ENCODE measurements at places on chromosomes 3 and 15. TPM values are rescaled to one million over a fixed set of nuclear protein-coding genes. Genes with fewer than 3 reads are reported as not detected.

DNA sequence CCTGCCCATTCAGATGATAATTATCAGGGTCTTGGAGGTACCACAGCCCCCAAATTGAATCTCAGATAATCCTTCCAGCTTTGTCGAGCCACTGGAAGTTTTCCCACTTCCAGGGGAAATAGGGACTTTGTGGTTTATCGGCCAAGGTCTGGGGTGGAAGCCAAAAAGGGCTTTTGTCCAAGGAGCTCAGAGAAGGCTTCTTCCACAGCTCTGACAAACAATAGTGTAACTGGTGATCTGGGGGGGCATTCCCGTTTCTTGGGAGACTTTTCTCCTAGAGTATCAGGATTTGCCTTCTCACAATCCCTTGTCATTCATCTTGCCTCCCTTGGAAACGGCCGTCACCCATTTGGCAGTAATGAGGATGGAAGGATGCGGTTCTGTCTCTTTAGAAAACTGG, 18.4 kb downstream of the SRGAP3 start:
- no peaks in the 10 kb centered on the region for H3K4me1 ChIP-seq
- H3K36me3 ChIP-seq: no peaks in the 10 kb centered on the region
- H3K27ac ChIP-seq: no peak overlapping the region
- no peak for DNase-seq
- H3K27me3 ChIP-seq: no peaks in the 10 kb centered on the region

DNA sequence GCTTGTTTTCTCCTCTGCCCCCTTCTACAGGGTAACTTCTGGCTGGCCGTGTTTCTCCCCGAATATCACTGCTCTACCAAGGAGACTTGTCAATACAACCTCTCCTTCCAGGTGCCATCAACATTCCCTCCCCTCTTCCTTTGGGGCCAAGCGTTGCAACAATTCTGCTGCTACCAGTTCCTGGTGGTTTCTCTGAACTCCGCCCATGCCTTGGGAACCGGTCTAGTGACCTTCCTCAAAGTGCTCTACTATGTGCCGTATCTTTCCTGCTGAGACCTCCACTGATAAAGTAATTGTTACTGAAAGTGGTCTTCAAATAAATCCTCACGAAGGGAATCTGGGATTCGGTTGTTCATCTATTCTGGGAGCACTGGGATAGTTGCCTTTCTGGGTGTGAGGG, 26.2 kb downstream of the PCSK6 start:
- H3K4me1 ChIP-seq: no peaks in the 10 kb centered on the region
- peak; percentile 81 for DNase-seq
- no peak overlapping the region for H3K4me3 ChIP-seq
- H3K27me3 ChIP-seq: no peaks in the 10 kb centered on the region
- no peaks in the 10 kb centered on the region for H3K36me3 ChIP-seq

DNA sequence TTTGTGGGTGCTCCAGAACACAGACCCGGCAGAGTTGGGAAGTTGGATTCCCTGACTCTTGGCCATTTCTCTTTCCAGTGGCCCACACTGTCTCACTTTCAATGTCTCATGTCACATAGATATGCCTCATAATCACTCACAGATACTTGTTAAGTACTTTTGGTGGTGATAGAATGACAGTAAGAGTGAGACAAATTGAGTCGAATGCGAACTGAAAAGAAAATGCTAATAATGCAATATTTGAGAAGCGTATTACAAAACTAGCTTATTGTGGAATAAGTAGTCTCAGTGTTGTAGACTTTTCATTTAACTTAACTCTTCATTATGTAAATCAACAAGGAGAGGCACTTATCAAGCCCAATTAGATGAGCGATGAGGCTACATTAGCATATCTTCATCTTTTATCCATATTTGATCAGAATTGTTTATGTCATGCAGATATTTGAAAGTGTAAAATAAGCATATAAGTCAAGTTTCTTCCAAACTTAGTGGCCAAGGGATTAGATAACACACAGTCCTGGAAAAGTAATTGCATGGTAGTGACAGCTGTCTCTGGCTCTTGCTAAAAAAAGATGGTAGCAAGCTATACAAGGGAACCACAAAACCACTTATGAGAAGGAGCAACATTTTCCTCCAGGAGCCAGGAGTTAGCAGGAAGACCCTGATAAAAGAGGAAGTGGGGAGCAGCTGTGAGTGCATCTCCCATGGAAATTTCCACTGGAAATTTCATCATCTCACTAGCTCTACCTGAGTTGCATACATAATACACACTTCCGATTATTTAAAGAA, 243.6 kb downstream of the ARRDC4 start:
- H3K36me3 ChIP-seq: no peaks in the 10 kb centered on the region
- H3K4me1 ChIP-seq: no peaks in the 10 kb centered on the region
- no peaks in the 10 kb centered on the region for H3K27me3 ChIP-seq
- H3K27ac ChIP-seq: no peak overlapping the region
- no peak for DNase-seq

GRCh38 chr3:171457607-171458061, 2.6 kb downstream of the TNIK start:
- peak overlapping the region; percentile 85 for H3K27ac ChIP-seq
- peak overlapping the region; percentile 78 for H3K4me3 ChIP-seq
- peak; percentile 56 for DNase-seq
- no peaks in the 10 kb centered on the region for H3K27me3 ChIP-seq
- no peaks in the 10 kb centered on the region for H3K36me3 ChIP-seq

DNA sequence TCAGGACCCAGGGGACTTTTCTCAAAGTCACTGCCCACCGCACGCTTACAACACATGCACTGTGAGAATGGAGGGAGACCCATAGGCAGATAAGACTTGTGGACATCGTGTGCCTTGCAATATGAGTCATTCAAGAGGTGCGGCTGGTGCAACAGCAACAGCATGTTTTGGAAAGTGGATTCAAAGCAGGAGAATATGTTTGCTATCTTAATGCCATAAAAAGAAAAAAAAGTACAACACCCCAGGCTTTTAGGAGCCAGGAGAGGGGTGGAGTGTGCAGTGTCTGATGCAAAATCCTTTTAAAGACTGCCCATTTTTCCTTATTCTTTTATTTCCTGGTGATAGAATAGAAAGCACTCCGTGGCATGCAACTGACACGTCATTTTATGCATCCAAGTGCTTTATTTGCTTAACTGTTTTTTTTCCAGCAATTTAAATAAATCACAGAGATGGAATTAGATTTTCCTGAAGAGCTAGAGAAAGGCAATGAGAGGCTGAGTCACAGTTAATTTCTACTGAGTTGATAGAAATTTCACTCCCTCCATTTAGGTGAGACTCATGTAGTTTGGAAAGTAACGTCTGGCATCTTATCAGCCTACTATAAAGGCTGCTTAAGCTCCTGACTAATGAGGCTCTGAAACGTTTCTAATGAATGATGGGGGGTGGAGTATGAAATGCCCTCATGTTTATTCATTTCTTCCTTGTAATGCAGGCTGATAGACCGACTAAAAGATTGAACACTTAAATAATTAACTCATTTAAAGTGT, 96.4 kb downstream of the NSUN3 start:
- no peaks in the 10 kb centered on the region for H3K4me1 ChIP-seq
- H3K4me3 ChIP-seq: no peak overlapping the region
- DNase-seq: no peak
- H3K36me3 ChIP-seq: no peaks in the 10 kb centered on the region

- H3K4me3 ChIP-seq: no peak overlapping the region
- DNase-seq: no peak
- H3K4me1 ChIP-seq: no peaks in the 10 kb centered on the region
- H3K27ac ChIP-seq: no peak overlapping the region
These were observed 209.8 kb downstream of the PLCL2 start for GRCh38 chr3:17094551-17094950.

- no peaks in the 10 kb centered on the region for H3K27me3 ChIP-seq
- H3K27ac ChIP-seq: no peak overlapping the region
- H3K4me3 ChIP-seq: no peak overlapping the region
- H3K4me1 ChIP-seq: no peaks in the 10 kb centered on the region
These were observed 173.9 kb downstream of the SLC9A9 start for GRCh38 chr3:143674100-143674968.

DNA sequence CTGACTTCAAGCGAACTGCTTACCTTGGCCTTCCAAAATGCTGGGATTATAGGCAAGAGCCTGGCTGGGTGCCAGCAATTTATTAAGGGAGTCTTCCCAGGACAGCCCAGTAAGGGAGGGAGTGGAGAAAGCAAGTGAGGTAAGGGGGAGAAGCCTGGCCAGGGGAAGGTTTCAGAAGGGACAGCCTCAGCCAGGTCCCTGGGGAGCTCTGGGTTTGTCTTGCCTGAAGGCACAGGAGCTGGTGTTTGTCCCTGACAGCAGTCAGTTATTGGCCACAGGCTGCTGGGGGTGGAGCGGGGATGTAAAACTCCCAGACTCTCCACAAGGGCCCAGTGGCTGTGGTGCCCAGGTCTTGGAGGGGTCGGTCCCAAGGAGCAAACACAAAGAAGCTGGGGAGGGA, 33.0 kb upstream of the CDCP1 start:
- no peaks in the 10 kb centered on the region for H3K27me3 ChIP-seq
- no peak overlapping the region for H3K27ac ChIP-seq
- H3K4me3 ChIP-seq: no peak overlapping the region
- H3K36me3 ChIP-seq: no peaks in the 10 kb centered on the region

DNA sequence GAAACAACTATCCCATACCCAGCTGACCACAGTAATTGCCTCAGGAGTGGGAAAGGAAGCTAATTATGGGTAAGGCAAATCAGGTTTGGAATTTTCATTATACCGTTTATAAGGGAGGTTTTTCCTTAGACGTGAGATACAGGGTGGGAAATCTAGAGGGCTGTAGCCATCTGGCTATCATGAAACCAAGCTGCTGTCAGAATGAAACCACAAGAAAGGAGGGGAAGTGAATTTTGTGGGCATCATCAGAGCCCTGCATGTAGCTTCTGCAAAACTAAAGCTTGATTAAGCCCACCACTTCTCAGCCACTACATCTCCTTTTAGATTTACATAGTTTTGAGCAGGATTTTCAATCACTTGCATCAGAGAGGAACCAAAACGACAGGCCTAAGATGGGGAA, 893.5 kb downstream of the TUSC7 start:
- H3K27me3 ChIP-seq: no peaks in the 10 kb centered on the region
- H3K36me3 ChIP-seq: no peaks in the 10 kb centered on the region
- no peak for DNase-seq
- H3K4me1 ChIP-seq: no peaks in the 10 kb centered on the region
- H3K27ac ChIP-seq: no peak overlapping the region

DNA sequence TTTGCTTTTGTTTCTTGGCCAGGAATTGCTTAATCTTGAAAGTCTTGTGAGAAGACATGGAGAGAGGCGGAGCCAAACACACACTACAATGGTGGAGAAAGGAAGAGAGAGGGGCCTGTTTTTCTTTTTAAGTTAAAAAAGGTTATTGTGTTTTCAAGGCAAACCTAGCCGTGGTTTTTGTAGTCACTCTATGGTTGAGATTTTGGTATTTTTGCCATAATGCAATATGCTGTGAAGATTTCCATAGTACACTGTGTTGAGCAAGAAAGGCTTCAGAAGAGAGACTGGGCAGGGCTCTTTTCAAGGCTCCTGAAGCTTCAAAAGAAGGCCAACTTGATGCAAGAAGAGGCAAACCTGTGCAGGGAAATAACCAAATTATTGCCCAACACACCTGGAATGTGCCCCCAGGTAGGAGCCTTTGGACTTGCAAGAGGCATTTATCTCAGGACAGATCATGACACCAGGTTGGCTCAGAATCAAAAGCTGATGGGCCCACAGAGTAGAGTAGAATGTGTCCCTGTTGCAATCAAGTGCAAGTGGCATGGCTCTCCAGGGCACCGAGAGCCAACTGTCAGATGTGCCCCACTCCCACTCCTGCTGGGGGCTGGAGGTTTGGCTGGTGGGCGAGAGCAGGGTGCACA, 22.1 kb downstream of the AMOTL2 start:
- DNase-seq: no peak
- peaks cover 23% of the 10 kb centered on the region for H3K4me1 ChIP-seq
- H3K4me3 ChIP-seq: no peak overlapping the region

GRCh38 chr3:25910997-25911396, 121.1 kb downstream of the OXSM start:
- no peak overlapping the region for H3K27ac ChIP-seq
- no peak overlapping the region for H3K4me3 ChIP-seq

- H3K4me3 ChIP-seq: no peak overlapping the region
- no peaks in the 10 kb centered on the region for H3K4me1 ChIP-seq
- H3K27ac ChIP-seq: no peak overlapping the region
These were observed 244.1 kb upstream of the STT3B start for GRCh38 chr3:31288641-31289100.

GRCh38 chr3:9121366-9122001, 128.0 kb downstream of the SRGAP3 start:
- H3K4me3 ChIP-seq: no peak overlapping the region
- no peaks in the 10 kb centered on the region for H3K36me3 ChIP-seq
- no peak for DNase-seq
- H3K27me3 ChIP-seq: no peaks in the 10 kb centered on the region
- no peaks in the 10 kb centered on the region for H3K4me1 ChIP-seq

- H3K4me3 ChIP-seq: no peak overlapping the region
- DNase-seq: no peak
- H3K4me1 ChIP-seq: no peaks in the 10 kb centered on the region
- H3K27ac ChIP-seq: no peak overlapping the region
- H3K27me3 ChIP-seq: no peaks in the 10 kb centered on the region
These were observed 226.2 kb upstream of the TP63 start for GRCh38 chr3:189404797-189405484.

DNA sequence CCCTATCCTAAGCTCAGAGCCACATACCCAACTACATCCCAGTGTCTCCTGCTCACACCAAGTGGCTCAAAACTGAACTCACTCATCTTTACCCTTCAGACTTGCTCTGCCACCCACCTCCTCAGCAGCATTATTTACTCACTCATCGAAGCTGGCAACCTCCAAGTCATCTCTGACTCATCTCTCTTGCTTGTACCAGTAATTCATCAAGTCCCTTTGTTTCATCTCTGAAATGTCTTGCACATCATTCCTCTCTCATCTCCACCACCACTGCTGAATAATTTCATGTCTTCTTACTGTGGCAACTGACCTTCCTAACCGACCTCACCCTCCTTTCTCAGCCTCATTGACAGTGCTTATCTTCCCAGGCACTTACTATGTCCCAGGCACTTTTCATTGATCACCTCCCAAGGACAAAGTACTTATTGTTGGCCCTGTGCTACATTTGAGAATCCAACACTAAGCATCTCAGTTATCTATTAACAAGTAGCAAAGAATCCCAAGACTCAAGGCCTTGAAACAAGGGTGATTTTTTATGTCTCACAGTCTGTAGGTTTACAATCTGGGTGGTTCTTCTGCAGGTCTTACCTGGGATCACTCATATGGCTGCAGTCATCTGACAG, 82.0 kb downstream of the MRPL46 start:
- H3K36me3 ChIP-seq: no peaks in the 10 kb centered on the region
- H3K4me3 ChIP-seq: no peak overlapping the region
- DNase-seq: no peak
- H3K27ac ChIP-seq: no peak overlapping the region

- no peak overlapping the region for H3K27ac ChIP-seq
- DNase-seq: no peak
- H3K36me3 ChIP-seq: no peaks in the 10 kb centered on the region
- H3K27me3 ChIP-seq: no peaks in the 10 kb centered on the region
- no peaks in the 10 kb centered on the region for H3K4me1 ChIP-seq
These were observed 53.4 kb upstream of the SEC13 start for GRCh38 chr3:10374311-10374710.

Gene MINDY4B
- not detected for total RNA-seq

Gene FGF12
- 0.25 TPM for total RNA-seq

Gene GRM7
- 0.15 TPM for total RNA-seq

Gene TIMMDC1
- 88.6 TPM for total RNA-seq

Gene TMEM45A
- 2.9 TPM for total RNA-seq

Gene INSYN1
- total RNA-seq: 0.32 TPM

Measured in colonic mucosa (tissue), 4 donors.